Aorta (tissue), 5 donors: ENCODE measurements at places on chromosomes 3 and 15. TPM values are rescaled to one million over a fixed set of nuclear protein-coding genes. Genes with fewer than 3 reads are reported as not detected.

- no peak for DNase-seq
- H3K27me3 ChIP-seq: no peaks in the 10 kb centered on the region
- H3K4me3 ChIP-seq: no peak overlapping the region
- peaks cover 14% of the 10 kb centered on the region for H3K36me3 ChIP-seq
- no peak overlapping the region for H3K27ac ChIP-seq
These were observed 83.1 kb upstream of the RPL32 start for GRCh38 chr3:12924437-12924836.

- H3K4me1 ChIP-seq: no peaks in the 10 kb centered on the region
- no peak for DNase-seq
- no peaks in the 10 kb centered on the region for H3K27me3 ChIP-seq
- H3K36me3 ChIP-seq: no peaks in the 10 kb centered on the region
- H3K4me3 ChIP-seq: no peak overlapping the region
- H3K27ac ChIP-seq: no peak overlapping the region
These were observed 2.4 kb upstream of the PPP1R14D start for GRCh38 chr15:40830884-40831283.

- H3K36me3 ChIP-seq: no peaks in the 10 kb centered on the region
- H3K27me3 ChIP-seq: no peaks in the 10 kb centered on the region
- no peak for DNase-seq
- H3K4me1 ChIP-seq: no peaks in the 10 kb centered on the region
- no peak overlapping the region for H3K27ac ChIP-seq
These were observed 46.7 kb upstream of the OXTR start for GRCh38 chr3:8816106-8816505.

Gene COL6A6
- total RNA-seq: 0.09 TPM

Gene AADACL2
- total RNA-seq: not detected

Gene HDC
- total RNA-seq: 6.8 TPM

Gene VEPH1
- 0.81 TPM for total RNA-seq
